AG04450 (cell line): ENCODE measurements at places on chromosomes 3 and 15.

DNA sequence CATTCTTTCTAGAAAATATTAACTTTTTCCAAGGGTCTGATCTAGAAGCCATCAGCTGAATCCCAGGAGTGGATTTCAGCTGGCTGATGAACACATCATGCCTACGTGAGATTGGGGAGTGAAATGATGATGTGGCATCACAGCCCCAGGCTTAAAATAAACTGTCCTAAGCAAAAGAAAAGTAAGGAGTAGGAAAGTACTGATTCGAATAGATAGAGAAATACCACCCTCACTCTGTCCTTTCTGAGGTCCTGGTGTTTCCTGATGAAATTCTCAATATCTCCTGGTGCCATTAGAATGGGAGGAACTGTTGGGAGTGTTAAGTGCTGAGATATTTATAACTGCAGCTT lies 376.8 kb upstream of the SEMA6D start:
- DNase-seq = no peak

- DNase-seq = no peak
These were observed 106.6 kb downstream of the LRIG1 start for GRCh38 chr3:66394019-66394752.

DNA sequence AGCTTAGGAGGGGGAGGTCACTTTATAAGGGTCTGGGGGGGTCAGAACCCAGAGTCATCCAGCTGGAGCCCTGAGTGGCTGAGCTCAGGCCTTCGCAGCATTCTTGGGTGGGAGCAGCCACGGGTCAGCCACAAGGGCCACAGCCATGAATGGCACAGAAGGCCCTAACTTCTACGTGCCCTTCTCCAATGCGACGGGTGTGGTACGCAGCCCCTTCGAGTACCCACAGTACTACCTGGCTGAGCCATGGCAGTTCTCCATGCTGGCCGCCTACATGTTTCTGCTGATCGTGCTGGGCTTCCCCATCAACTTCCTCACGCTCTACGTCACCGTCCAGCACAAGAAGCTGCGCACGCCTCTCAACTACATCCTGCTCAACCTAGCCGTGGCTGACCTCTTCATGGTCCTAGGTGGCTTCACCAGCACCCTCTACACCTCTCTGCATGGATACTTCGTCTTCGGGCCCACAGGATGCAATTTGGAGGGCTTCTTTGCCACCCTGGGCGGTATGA lies at the start of gene RHO:
Gene RHO (plus strand): TSS at position 51 of the 512 bp plus-strand sequence. CDS start 95 bp downstream, at position 146.
- DNase-seq = no peak

- DNase-seq = no peak
These were observed 21.1 kb upstream of the SKOR1 start for GRCh38 chr15:67803996-67804843.

GRCh38 chr3:78506581-78507195 lies 1261.1 kb downstream of the ROBO1 start:
- no peak for DNase-seq

GRCh38 chr15:70920981-70921696 lies 28.5 kb downstream of the LRRC49 start:
- DNase-seq = peak; percentile 27

- no peak for DNase-seq
These were observed 22.8 kb upstream of the LRRC34 start for GRCh38 chr3:169835533-169835932.
